ENCODE measurements at places on chromosomes 16 and 17.

DNA sequence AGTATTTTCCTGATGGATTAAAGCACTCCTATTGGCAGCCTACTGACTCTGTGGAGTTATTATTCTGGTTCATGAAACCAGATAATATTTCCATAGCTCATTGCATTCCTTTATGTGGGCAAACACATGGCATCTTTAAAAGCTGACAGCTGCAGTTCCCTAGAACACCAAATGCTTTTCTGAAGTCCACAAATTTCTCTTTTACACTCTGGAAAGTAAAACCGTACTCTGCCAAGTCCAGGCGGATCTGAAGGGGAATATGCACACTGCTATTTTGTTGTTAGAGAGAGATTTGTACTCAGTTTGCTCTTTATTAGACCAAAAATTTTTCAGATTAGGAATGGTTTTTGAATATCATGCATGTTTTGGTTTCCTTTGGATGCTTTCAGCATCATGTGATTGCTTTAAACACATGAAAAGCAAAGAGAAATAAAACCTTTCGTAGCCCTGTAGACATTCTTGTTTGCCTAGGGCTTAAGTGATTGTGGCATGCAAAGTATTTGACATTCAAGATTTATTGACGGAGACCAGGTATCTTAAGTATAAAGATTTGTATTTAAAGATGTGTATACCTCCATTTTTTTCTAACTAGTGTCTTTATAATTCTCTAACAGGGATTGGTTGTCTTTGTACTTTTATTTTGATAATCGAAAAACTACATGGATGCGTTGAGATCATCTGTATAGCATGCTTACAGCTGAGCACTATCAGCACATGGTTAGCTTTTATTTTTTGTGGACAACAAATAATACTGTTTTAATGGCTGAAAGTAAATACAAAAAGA, 19.5 kb downstream of the SEC14L1 start:
- DNase-seq, result no peak

DNA sequence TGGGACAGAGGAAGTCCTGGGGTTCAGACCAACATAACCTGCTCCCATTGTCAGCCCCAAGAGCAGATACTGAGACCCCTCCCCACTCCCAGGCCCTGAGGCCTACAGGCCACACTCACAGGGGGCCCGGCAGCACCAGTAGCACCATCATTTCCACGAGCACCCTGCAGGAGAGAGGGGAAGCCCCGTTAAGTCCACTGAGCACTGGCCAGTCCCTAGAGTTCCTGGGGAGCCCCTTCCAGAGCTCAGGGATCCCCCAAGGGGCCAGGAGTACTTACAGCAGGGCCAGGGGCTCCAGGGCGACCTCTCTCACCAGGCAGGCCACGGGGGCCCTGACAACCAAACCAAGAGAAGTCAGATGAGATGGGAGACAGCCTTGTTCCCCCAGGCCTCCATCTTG, 5.4 kb downstream of the COL1A1 start:
- no peak for DNase-seq

GRCh38 chr17:4520060-4520893, 21.6 kb downstream of the SPNS2 start:
- DNase-seq, result no peak

DNA sequence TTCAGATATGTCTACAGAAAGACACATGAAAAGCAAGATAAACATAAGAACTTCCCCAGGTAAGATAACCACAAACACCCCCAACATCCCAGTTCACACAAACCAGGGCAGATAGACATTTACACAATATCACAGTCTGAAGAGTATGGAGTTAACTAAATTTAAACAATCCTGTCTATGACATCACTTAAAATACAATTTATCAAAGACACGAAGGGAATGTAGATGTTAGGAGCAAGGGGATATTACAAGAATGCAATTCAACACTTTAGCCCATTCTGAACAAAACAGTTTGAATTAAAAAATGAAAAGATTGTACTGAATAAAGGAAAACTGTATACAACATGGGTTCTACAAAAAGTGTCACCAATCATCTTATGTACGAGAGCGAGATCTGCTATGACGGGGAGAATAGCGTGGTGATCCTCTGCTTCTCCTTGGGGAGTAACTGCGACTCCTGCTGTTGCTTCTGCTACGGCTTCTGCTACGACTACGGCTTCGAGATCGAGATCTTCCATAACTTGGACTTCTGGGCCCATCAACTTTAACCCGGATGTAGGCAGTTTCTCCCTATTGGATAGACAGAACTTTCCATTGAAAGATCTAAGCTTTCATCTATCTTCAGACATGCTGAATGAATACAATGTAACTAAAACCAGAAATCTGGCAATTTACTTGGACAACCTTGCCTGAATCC, 1.9 kb downstream of the SRSF1 start:
- DNase-seq, result no peak

DNA sequence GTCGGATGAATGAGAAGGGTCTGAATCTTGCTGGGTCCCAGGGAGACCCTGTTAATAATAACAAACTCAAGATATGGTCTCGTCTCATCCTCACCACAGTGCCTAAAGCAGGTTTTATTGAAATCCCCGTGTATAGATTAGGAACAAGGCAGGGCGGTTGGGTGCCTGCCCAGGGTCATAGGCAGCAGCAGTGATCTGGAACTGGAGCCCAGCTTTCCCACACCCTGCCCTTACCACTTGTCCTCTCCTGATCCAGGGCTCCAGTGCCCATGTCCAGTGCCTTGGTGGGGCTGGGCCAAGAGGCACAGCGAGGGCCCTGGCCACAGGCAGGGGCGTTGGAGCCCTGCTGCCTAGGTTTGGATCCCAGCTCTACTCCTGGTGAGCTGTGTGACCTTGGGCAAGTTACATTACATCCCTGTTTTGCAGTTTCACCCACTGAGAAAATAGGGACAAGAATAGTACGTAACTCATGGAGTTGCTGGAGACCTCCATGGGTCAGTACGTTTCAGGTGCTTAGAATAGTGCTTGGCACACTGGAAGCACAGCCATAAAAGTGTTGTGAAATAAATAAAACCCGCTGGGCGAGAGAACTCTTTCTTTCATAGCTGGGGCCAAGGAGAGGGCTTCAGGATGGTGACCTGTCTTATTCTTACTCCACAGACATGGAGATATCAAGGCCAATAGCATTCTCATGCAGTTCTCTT, 13.9 kb downstream of the SOCS3 start:
- no peak for DNase-seq

DNA sequence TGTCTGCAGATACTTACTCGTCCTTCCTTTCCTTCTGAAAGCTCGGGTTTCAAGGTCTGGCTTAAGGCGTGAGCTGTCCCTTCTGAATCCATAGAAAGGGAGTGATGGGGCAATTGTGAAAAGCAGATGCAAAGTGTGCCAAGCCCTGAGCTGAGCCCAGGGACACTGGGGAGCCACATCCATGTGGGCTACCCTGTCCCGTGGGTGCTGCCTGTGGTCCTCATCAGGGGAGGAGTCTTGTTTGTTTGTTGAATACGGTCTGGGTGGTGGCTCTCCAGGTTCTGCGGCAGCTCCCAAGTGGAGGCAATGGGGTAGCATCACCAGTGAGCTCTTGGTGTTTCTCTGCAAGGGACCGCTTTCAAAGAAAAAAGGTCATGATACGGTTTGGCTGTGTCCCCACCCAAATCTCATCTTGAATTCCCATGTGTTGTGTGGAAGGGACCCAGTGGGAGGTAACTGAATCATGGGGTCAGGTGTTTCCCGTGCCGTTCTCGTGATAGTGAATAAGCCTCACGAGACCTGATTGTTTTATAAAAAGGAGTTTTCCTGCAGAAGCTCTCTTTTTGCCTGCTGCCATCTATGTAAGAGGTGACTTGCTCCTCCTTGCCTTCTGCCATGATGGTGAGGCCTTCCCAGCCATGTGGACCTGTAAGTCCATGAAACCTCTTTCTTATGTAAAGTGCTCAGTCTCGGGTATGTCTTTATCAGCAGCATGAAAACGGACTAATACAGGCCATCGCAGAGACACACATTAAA, 1.0 kb upstream of the ALG1 start:
- DNase-seq, result no peak

- no peak for DNase-seq
These were observed 15.7 kb downstream of the CRLF3 start for GRCh38 chr17:30808785-30809286.

DNA sequence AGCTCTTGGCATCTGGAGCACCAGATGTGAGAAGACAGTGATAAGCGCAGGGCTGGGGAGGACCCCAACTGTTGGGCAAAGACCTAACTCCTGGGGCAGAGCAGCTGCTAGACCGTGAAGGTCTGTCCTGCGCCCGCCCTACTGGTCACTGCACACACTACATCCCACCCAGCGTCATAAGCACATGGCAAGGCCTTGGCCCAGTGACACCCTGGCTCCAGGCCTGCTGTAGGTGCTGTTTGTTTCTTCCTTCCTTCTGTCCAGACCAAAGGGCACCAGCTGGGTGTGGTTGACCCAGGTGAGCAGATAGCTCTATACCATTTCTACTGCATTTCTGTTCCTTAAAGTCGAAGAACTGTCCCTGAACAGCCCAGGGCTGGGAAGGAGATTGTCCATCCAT, 6.4 kb downstream of the TRPV3 start:
- no peak for DNase-seq

GRCh38 chr17:17672453-17673368, 8.5 kb upstream of the RAI1 start:
- DNase-seq, result no peak

DNA sequence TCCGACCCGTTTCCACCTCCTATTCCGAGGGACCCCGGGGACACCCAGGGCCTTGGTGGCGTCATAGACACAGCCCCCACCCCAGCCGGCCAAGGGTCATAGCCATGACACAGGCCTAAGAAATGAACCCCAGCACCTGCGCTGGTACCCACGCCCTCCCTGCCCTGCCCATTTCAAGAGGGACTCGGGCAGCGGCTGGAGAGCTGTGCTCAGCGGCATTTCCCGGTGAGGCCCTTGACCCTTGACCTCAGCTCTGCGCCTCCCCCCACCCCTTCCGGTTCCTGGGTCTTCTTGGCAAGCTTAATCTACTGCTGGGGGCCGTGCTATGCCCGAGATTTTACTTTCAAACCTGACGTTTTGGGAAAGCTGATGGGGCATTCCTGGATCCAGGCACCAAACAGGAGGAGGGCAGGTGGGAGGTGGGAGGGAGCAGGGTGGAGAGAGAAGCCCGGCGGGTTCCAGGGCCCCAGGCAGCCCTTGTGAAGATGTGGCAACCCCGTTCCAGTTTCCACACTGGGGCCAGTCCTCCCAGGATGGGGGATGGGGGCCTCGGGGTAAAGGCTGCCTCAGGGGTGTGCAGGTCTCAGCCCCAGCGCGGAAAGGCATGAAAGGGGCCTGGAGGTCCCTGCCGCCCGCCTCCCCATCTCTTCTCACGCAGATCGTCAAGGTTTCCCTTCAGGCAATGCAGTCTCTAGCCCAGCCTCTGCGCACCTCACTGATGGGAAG, at the start of gene SLC22A31:
SLC22A31 (minus strand) TSS at position 414 of the 726 bp plus-strand sequence; CDS start at position 378, 36 bp downstream.
- DNase-seq, result no peak

GRCh38 chr17:83119987-83120864, 40.8 kb downstream of the METRNL start:
- no peak for DNase-seq

- DNase-seq, result no peak
These were observed 486 bp downstream of the SYT17 start for GRCh38 chr16:19168371-19169081.

DNA sequence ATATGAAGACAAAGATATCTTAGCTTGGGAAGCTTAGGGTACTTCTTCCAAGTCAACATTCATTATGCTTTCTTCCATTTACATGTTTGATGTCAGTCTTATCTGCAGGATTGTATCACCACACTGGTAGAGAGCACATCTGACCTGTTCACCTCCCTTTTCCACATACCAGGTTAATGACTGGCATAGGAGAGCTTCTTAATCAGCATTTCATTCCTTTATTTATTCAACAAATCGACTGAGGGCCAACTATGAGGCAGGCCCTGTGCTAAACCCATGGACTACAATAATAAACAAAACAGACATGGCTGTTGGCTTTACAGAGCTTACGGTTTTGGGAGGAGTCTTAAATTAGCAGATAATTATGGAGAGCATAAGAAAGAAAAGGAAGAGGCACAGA, 378.1 kb upstream of the CDH11 start:
- no peak for DNase-seq

DNA sequence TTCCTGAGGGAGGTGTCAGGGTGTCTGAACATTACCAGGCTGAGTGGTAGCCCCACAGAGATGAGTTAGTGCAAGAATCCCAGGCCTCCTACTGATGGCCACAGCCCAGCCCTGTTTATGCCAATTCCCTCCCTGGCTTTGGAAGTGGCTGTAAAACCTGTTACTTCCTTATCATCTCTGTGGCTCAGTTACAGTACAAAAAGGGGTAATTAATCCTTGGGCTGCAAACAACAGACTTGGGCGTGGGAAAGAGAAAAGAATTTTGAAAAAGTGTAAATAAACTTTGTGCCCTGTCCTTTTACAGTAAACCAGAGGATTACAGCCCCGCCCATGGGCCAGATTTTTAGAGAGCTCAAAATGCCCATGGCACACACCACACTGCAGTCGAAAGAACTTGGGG, 73.1 kb upstream of the AXIN2 start:
- no peak for DNase-seq

GRCh38 chr16:28189245-28189644, 22.5 kb downstream of the XPO6 start:
- no peak for DNase-seq

- DNase-seq, result no peak
These were observed 8.7 kb downstream of the EIF1 start for GRCh38 chr17:41697122-41697962.

- no peak for DNase-seq
These were observed 2.0 kb downstream of the TMEM208 start for GRCh38 chr16:67228905-67229304.

DNA sequence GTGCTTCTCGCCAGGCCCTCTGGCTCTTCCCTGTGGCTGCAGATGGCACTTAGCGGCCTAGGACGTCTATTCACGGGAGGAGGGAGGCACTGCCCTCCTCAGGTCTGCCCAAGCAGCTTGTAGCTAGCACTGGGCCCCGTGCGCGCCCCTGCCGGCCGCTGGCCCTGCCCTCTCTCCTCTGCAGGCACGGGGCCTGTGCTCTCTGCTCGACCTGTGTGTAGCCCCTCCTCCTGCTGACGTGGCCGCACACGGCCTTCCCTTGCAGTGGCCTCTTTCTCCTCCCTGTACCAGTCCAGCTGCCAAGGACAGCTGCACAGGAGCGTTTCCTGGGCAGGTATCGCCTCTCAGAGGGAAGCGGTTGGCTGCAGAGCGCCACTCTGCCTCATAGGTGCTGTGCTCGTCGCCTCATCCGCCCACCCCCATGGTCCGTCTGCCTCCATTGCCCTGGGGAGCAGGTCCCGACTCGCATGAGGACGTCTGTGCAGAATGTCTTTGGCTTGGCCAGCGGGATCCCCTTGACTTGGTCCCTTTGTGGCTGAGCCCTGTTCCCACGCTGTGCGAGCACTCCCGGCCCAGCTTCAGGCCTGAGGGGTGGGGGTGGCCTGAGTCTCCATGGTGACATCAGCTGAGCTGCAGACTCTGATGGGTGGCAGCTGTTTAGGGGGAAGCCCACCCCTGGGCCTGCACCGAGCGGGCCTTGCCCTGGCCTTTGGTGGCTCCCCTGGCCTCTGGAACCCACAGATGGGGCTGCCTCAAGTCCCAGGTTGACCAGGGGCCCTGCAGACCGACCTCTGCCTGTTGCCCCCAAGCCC, 34.6 kb downstream of the TSC2 start:
- no peak for DNase-seq

- DNase-seq, result no peak
These were observed 507 bp downstream of the FHOD1 start for GRCh38 chr16:67246756-67247191.

Data from stimulated activated CD8-positive, alpha-beta memory T cell treated with anti-CD3 and anti-CD28 coated beads, Interleukin-12 subunit alpha, Interleukin-12 subunit beta, amount 100 ng/mL, for 1 hour (primary cell).